ENCODE measurements at places on chromosomes 2 and 18.
A peak's percentile ranks its signal among the peaks of the same experiment; 100 is the strongest.

GRCh38 chr2:113276761-113277425, 1.8 kb downstream of the PAX8 start:
- no peak for DNase-seq

GRCh38 chr2:63047321-63048279, 3.0 kb upstream of the OTX1 start:
- DNase-seq, result no peak

DNA sequence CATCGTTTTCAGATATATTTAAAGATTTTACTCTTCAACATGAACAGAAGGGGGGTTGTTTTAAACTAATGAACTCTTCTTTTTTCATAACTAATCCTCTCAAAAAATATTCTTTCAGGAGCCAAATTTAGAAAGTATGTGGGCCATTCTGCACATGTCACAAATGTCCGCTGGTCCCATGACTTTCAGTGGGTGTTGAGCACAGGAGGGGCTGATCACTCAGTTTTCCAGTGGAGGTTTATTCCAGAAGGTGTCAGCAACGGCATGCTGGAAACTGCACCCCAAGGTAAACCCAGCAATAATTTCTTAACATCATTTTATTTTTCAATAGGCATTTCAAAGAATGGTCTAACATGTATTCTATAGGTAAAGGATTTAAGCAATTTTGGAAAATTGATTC, 136.0 kb downstream of the EML6 start:
- no peak for DNase-seq

- DNase-seq, result peak; percentile 26
Measured at GRCh38 chr2:69642709-69643601, 584 bp downstream of the AAK1 start.

DNA sequence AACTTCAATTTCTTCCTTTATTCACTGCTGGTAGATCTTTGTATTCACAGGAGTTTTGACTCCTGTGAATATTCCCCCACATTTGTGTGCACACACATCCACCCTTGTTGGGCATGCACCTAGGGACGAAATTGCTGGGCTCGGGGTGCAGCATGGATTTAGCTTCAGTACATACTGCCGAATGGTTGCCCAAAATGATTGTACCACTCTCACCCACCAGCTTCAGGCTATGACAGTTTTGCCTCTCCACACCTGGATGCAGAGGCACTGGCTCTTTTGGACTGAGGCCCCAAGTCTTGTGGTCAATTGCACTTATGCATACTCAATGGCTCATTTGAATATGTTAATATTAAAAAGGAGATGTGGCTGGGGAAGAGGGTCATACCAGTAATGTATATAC, 65.1 kb upstream of the ODC1 start:
- no peak for DNase-seq

GRCh38 chr2:159091976-159092375, 123.5 kb downstream of the TANC1 start:
- no peak for DNase-seq

DNA sequence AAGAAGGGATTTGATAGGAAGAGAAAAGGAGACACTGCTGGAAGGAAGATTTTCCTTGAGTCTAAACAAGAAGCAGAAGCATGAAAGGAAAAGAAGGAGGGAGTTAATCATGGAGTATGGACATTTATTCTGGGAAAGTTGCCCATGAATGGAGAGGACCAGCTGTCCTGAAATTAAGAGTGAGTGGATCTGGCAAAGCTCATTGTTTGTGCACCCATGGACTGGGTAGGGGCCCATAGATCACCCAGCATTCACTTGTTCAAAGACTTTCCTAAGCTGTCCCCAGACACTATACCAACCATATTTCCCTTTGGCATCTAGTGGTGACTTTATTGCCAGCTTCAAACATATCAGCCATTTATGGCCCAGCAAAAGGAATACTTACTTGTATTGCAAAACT, 422.7 kb downstream of the FBXO15 start:
- no peak for DNase-seq

- DNase-seq, result no peak
Measured at GRCh38 chr2:145631561-145631960, 1111.6 kb upstream of the ZEB2 start.

DNA sequence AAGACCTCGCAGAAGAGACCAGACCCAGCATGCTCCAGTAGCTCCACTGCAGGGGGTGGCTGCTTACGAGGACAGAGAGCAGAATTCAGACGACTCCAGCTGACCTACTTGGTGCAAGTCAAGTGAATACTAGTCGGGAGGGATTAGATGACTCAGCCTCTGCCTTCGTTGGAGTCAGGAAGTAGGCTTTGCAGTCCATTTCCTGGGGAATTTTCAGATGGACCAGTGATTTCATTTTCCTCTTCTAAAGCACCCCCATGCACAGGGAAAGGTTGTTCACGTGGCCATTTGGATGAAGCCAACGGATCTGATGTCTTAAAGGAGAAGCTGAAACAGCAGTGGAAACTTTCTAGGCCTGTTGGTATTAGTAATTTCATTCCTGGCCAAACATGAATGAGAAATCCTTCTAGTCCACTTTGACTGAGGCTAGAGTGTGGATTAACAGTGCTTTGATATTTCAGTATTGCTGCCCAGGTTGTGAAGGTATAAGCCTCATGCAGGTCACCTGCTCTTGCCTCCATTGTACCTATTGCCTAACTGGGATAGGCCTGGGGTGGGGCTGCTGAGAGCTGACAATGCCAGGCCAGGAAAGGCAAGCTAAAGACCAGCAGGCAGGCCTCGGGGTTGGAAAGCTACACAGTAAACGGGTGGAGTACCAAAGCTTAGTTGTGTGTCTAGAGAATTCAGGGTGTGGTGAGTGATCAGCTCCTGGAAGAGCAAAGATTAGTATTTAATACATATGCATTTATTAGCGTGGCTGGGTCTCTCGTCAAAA, 117.6 kb upstream of the FOSL2 start:
- no peak for DNase-seq

GRCh38 chr2:230250231-230250630, 24.7 kb downstream of the SP140 start:
- no peak for DNase-seq

DNA sequence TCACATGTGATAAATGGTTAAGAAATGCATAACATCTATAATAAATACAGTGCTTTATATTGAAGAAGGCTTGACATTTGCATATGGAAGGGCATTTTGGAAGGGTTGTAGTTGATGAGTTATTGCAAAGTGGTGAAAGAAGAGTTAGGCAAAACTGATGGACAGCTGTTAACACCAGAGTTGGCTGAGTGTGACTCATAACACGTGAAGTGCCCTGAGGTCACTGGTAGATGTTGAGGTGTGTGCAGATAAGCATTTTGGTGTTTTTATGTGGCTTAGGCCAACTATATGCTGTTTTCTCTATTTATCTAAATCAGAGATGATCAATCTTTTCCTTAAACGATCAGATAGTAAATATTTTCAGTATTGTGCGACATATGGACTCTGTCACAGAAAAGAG, 154.3 kb upstream of the KCNH7 start:
- no peak for DNase-seq

DNA sequence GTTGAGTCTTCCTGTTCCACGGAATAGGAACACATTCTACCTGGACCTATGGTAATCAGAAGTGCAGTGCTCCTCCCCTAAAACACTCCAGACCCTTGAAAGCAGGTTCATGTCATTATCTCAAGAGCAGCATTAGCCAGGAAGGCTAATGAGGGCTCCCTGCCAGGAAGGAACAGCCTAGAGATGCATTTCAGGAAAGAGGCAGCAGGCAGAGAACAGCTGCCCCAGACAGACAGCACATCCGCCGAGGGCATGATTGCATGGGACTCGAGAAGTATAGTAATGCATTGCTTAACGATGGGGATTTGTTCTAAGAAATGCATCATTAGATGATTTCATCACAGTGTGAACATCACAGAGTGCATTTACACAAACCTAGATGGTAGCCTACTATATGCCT, 171.5 kb downstream of the ALK start:
- no peak for DNase-seq

- DNase-seq, result no peak
Measured at GRCh38 chr2:130837175-130837810, 579 bp downstream of the ARHGEF4 start.

GRCh38 chr2:107437807-107438206, 388.9 kb upstream of the RGPD4 start:
- no peak for DNase-seq

DNA sequence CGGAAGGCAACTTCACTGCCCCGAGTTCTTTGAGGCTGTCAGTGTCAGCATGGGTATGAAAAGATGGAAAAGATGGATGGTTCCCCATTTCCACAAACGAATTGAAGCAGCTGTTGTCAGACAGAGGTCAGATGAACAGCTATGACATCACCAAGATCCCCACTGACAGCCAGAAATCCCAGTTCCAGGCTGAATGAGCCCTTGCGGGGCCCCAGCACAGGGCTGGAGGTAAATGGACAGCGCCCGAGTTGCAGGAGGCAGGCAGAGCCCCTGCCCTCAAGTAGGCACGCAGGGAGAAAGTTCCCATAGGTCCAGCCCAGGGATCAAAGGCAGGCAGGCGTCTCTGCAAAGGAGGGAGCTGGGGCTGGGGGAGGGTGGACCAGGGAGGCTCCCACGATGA, 169.5 kb upstream of the AGAP1 start:
- no peak for DNase-seq

- no peak for DNase-seq
Measured at GRCh38 chr2:168244318-168244717, 3.1 kb downstream of the STK39 start.

DNA sequence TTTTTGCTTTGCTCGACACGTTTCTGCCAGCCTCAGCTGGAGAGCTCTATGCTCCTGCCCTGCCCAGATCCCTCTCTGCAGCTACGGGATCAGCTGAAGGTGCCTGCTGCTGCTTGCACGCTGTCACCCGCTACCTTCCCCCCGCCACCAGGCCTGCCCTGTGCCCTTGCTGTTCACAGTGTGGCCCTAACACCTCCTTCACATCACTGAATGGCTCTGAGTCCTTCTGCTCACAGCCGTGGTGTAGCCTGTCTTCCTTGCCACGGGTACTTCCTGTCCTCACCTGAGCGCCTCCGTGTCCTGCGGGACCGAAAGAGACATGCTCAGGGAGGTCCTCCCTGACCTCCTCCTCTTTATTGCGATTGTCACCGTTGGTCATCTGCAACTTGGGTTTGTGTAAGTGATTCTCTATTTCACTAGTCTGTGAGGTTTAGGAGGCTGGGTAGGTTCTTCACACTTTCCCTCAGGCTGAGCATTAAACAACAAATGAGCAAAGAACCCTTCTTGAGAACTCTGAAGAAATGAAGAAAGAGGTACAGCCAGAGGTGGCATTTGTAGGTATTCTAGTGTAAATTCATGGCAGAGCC, 127.5 kb downstream of the NCK2 start:
- no peak for DNase-seq

DNA sequence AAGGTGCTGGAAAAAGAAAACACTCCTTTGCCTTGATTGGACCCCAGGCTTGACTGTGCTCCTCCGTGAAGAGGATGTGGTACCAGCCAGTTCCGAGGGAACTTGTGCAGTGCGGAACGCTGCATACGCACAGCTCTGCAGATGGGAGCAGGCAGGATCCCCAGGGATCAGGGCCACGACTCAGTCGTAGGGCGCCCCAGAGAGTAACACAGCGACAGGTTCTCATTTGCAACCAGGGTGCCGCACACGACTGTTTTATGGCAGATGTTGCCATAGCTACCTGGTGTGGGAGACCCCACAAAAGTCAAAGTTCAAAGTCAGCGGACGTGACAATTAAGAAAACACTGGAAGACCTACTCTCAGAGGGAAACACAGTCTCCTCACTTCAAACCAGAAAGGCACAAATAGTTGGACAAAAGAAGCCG, 779 bp downstream of the MALL start:
- no peak for DNase-seq

DNA sequence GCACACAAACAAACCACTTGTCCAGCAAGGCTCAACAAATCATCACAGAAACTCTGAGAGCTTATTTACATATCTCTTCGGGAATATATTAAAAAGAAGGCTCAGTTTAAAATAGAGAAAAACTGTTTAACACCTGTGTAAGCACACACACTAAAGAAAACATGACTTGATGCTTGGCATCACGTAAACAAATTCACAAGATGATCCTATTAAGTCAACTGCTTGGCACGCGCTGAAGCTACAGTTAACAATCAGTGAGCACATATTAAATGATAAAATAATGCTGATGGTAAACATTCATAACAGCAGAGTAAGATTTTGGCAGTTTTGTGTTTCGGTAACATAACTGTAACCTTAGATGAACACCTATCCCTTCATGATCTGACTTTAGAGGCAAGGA, 4.3 kb upstream of the HES6 start:
- no peak for DNase-seq

GRCh38 chr2:46559261-46559660, 79.9 kb downstream of the TMEM247 start:
- no peak for DNase-seq

- no peak for DNase-seq
Measured at GRCh38 chr18:74276609-74277008, 15.2 kb downstream of the CYB5A start.

DNA sequence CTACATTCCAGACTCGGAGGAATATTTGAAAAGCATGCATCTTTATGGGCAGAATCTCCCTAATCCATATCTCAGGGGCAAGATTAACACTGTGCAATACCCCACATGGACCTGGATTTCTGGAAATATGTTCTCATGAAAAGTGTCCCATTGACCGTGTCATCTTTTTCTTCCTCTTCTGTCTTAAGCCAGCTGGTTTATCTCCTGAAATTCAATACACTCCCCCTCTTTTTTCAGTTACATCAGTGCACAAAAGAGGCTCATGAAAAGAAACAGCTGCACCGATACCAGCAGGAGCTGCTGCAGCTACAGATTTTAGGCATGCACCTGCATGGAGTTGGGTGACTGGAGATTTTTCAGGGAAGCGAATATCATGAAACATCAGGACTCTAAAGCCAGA, 117.2 kb downstream of the SLC4A3 start:
- no peak for DNase-seq

DNA sequence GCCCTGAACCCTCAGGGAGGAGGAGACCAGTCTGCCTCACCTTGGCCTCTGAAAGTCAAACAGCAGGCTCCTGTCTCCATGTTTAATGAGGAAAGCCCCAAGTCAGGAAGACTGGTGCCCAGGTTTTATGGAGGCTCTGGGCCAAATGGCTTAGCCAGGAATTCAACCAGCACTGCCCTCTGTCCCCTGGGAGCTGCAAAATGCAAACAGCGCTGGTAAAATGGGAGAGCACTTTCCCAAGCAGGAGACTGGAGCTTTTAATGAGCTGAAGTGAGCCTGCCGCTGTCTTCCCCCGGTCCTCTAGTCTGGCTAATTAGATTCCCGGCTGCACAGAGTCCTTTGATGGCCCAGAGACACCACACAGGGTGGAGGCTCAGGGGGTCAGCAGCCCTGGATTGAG, 276.0 kb upstream of the TRIB2 start:
- no peak for DNase-seq

- DNase-seq, result no peak
Measured at GRCh38 chr2:227612546-227613271, 1.9 kb downstream of the SCYGR3 start.

DNA sequence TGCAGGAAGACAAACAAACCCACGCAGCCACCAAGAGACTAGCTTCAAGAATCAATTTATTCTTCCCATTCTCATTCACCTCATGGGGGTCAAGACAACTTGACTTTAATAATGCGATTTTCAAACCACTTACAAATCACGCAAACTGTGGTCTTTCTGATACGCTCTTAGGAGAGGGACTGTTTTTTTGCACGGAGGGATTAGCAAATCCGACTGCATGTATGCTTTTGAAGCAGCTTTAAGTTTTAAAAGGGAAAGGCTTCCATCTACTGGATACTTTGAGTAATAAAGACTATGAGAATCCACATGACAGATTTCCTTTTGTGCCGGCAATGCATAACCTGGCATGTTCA, 322.9 kb upstream of the KCNJ3 start:
- DNase-seq, result peak; percentile 9

GRCh38 chr18:22005191-22005841, 164.1 kb upstream of the GATA6 start:
- no peak for DNase-seq

GRCh38 chr2:733001-733400, 55.8 kb upstream of the TMEM18 start:
- DNase-seq, result no peak
